GDM1 (cell line): ENCODE measurements at places on chromosomes 13 and 19.

DNA sequence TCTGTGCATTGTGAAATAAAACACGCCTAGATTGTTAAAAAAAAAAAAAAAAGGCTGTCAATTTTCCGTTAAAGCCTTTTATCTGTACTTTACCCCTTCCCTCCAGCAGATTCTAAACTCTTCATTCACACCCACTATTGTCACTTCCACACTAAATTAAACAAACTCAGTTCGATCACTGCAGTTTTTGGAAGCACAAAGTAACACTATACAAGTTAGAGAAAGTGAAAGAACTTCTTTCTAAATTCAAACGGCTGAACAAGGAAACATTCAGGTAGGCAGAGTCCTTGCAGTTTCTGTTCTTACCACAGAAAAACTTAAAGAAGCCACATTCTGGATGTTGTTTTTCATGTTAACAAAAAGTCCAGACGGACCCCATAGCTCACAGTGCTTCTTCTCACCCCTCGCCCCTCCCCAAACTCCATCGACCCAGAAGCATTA lies 27.5 kb upstream of the UBE2L5 start:
- no peak for DNase-seq

DNA sequence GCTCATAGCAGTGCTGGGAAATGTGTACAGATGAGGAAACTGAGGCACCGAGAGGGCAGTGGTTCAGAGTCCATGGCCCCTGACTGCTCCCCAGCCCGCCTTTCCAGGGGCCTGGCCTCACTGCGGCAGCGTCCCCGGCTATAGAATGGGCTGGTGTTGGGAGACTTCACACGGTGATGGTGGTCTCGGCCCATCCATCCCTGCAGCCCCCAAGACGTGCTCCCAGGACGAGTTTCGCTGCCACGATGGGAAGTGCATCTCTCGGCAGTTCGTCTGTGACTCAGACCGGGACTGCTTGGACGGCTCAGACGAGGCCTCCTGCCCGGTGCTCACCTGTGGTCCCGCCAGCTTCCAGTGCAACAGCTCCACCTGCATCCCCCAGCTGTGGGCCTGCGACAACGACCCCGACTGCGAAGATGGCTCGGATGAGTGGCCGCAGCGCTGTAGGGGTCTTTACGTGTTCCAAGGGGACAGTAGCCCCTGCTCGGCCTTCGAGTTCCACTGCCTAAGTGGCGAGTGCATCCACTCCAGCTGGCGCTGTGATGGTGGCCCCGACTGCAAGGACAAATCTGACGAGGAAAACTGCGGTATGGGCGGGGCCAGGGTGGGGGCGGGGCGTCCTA lies 15.9 kb downstream of the LDLR start:
- no peak for DNase-seq

DNA sequence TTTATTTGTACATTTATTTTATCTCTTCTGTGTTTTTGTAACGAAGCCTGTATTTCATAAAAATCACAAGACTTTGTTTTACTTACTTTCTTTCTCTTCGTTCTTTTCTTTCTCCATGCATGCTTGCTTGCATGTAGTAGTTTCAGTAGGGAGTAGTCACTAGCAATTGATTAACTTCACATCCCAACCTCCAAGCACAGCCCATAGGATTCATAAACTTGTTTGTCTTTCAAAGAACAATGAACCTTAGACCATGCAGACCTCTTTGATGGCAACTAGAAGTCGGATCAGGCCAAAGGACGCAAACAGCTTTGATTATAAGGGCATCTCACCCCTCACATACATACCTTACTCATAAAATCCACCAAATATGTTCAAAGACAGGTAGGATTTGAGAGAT lies 3.1 kb upstream of the PRR20A start:
- DNase-seq: no peak

GRCh38 chr13:103878891-103879605 lies 812.8 kb upstream of the SLC10A2 start:
- DNase-seq: no peak
